ENCODE measurements at places on chromosomes 5 and 9. TPM values are rescaled to one million over a fixed set of nuclear protein-coding genes. Genes with fewer than 3 reads are reported as not detected.
A peak's percentile ranks its signal among the peaks of the same experiment; 100 is the strongest.

GRCh38 chr5:67543720-67544270, 347.2 kb upstream of the CD180 start:
- DNase-seq: no peak

Gene AGPAT2
- total RNA-seq: 154 TPM

- no peak for DNase-seq
These were observed 7.2 kb downstream of the SLC6A3 start for GRCh38 chr5:1437876-1438559.

- no peak for DNase-seq
These were observed 14.2 kb downstream of the SPATA31E1 start for GRCh38 chr9:87896891-87897290.

Gene ORM1
- total RNA-seq: 0.71 TPM

Gene HRCT1
- total RNA-seq: 4.6 TPM

Gene GPR150
- total RNA-seq: 0.10 TPM

DNA sequence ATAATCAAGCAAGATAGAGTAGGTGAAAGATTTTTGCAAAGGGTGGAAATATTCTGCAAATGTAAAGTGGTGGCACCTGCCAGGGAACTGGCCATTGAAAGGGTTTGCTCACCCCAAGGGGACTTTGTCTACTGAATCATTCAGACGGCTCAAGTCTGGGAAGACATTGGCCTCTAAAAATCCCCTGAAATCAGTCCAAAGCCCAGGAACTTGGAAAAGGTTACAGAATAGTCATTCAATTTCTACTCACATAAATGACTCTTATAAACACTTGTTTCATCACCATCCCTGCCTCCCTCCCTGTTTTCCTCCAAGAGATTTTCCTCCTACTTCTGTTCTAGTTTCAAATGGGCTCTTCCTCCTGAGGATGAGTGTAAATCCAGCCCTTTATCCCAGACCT, 28.5 kb downstream of the ZNF366 start:
- DNase-seq: no peak

GRCh38 chr9:30796764-30797163, 1587.7 kb upstream of the ACO1 start:
- DNase-seq: no peak

DNA sequence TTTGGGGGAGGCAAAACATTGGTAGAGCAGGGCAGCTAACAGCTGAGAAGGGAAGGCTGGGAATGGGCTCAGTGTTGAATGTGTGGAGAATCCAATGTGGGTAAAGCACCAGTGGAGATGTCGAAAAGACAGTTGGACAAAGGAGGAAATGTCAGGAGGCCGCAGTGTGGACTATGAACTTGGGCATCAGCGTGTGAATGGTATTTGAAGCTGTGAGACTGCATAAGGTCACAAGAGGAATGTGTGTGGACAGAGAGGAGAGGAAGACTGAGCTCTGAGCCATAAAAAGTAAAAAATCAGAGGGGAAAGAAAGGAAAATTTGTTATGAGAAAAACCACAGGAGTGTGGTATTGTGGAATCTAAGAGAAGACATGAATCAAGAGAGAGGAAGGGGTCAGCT, 99.4 kb upstream of the ADAMTS16 start:
- DNase-seq: no peak

DNA sequence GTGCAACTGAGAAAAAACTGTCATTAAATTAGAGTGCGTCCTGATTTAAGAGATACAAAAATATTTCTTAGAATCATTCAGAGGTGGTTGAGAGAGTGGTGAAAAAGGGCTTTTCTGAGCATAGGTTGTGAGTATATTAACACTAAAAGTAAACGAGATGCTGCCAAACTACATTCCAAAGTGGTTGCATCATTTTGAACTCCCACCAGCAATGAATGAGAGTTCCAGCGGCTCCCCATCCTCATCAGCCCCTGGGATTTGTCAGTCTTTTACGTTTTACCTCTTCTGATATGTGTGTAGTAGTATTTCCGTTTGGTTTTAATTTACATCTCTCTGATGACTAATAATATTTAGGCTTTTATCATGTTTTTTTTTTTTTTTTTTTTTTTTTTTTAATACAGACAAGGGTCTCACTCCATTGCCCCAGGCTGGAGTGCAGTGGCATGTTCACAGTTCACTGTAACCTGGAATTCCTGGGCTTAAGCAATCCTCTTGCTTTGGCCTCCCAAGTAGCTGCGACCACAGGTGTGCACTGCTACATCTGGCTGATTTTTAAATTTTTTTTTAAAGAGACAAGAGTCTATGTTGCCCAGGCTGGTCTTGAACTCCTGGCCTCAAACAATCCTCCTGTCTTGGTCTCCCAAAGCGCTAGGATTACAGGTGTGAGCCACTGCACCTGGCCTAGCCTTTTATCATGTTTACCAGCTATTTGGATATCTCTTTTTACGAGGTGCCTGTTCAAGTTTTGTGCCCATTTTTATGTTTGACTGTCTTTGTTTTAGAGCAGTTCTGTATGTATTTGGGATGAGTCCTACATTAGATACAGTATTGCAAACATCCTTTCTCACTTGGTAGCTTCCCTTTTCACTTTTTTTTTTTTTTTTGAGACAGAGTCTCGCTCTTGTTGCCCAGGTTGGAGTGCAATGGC, 17.0 kb downstream of the PRRT1B start:
- DNase-seq: no peak

- DNase-seq: no peak
These were observed 32.1 kb upstream of the ALDOB start for GRCh38 chr9:101467690-101468089.

Gene LMX1B
- total RNA-seq: 1.8 TPM

GRCh38 chr5:178449163-178450070, 140.8 kb downstream of the COL23A1 start:
- peak; percentile 82 for DNase-seq

- DNase-seq: no peak
These were observed 86.0 kb downstream of the KCNT1 start for GRCh38 chr9:135787776-135788575.

Gene PDCD1LG2
- 3.6 TPM for total RNA-seq

Gene OXCT1
- total RNA-seq: 80.2 TPM

Gene OGN
- total RNA-seq: 25.6 TPM

GRCh38 chr5:41747301-41747700, 122.9 kb downstream of the OXCT1 start:
- DNase-seq: no peak

Gene ANKRD18A
- 5.0 TPM for total RNA-seq

DNA sequence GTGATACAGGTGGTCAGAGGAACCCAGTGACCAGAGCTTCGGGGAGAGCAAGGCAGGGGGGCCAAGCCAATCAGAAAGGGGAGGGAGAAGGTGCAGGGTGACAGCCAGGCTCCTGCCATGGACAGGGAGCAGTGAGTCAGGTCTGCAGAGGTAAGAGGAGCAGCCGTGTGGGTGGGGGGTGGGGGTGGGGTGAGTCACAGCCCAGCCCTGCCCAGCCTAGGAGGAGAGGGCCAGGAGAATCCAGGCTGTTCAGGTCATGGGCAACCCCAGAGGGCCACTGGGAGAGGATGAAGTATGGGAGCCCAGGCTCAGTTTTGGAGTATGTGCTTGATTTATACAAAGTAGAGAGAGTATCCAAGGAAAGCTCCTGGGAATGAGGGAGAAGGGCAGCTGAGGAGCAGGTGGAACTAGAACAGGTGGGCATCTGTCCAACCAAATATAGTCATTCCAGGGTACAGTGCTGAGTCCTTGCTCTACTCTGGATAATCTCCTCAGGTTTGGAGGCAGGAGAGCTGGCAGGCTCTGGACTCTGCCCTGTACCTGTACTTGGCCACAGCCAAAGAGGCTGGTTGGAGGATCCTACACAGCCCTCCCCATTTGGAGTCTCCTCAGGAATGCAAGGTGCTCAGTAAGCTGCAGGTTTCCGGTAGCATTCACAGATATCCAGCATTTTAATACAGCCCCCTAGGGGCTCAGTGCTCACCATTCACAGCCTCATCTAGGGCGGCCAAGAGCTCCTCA, 1.6 kb downstream of the HBEGF start:
- DNase-seq: no peak

- DNase-seq: no peak
These were observed 31.0 kb upstream of the PRRC1 start for GRCh38 chr5:127486471-127486870.

- no peak for DNase-seq
These were observed 174.7 kb upstream of the NREP start for GRCh38 chr5:111931655-111932054.

- DNase-seq: no peak
These were observed 129.5 kb downstream of the CDH6 start for GRCh38 chr5:31322946-31323345.

DNA sequence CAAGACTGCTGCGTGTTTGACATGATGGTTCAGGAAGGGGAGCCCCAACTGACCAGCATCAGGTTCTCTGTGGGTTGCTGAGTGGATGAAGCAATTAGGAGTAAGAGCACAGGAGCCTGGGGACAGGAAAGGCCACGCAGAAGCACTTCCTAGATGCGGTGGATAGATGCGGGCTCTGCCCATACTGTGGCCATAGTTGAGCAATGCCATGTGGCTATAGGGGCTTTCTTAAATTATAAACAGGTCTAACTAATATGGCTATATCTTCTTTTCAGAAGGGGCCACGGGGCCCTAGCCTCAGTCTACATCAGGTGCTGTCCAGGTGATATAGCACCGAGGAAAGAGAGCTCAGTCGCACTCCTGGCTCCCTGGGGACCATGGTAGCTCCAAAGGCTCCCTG, 198.6 kb downstream of the GADD45G start:
- no peak for DNase-seq

Gene NXNL2
- total RNA-seq: not detected

GRCh38 chr5:38906503-38906902, 60.7 kb downstream of the OSMR start:
- no peak for DNase-seq

DNA sequence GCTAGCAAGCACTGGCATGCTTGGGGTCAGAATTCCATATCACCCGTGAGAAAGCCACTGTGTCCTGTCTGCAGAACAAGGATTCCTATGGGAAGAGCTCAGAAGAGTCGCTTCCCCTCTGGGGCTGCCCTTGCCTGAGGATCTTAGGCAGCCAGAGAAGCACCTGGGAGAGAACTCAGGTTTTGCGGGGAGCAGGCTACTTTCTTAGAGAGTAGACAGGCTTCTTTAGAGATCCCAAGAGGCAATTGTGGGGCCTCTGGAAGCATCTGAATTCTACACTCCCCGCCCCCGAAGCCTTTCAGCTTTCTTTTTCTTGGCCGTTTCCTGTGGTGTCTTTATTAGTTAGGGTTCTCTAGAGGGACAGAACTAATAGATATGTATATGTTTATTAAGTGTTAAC, 40.9 kb downstream of the PHF2 start:
- no peak for DNase-seq

GRCh38 chr9:134559013-134559412, 82.6 kb upstream of the COL5A1 start:
- DNase-seq: no peak

DNA sequence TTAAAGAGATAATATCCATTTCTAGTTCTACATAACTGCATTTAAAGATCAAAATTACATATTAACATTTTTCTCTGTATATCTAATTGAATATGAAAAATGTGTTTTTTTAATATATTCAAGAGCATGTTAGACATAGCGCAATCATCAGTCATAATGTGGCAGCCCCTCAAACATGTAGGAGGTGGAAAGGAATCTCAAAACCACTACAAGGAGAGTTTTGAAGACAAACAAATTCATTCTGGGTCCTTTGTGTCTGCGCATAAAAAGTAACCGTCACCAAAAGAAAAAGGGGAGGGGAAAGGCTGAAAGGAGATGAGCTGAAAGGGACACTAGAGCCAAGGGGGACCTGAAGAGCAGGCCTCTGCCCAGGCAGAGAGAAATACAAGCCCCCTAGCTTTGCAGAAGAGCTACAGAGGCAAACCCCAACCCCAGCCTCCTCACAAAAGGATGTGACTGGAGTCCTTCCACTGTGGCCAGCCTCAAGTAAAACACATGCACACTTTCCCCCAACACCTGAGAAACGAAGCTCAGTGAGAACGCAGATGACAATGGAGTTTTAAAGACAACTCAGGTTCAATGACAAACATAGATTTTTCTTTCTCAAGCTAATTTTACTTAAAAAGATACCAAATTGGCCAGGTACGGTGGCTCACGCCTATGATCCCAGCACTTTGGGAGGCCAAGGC, 62.0 kb downstream of the MAPKAP1 start:
- no peak for DNase-seq

Gene CARTPT
- not detected for total RNA-seq

- no peak for DNase-seq
These were observed 43.8 kb downstream of the PRR16 start for GRCh38 chr5:120507800-120508463.
